Hematopoietic multipotent progenitor cell treated with erythropoietin and hydrocortisone succinate and interleukin-3 and kit ligand, for 4 days (in vitro differentiated cells): ENCODE measurements at places on chromosomes 12 and 14.

- no peak for DNase-seq
Measured at GRCh38 chr12:101552277-101552676, 42.5 kb upstream of the MYBPC1 start.

GRCh38 chr14:96393071-96393691 lies 1.3 kb downstream of the AK7 start:
- peak; percentile 58 for DNase-seq

- DNase-seq, result no peak
Measured at GRCh38 chr12:50397117-50397650, 775 bp upstream of the FAM186A start.

GRCh38 chr14:29035134-29035533 lies 268.5 kb downstream of the FOXG1 start:
- no peak for DNase-seq

DNA sequence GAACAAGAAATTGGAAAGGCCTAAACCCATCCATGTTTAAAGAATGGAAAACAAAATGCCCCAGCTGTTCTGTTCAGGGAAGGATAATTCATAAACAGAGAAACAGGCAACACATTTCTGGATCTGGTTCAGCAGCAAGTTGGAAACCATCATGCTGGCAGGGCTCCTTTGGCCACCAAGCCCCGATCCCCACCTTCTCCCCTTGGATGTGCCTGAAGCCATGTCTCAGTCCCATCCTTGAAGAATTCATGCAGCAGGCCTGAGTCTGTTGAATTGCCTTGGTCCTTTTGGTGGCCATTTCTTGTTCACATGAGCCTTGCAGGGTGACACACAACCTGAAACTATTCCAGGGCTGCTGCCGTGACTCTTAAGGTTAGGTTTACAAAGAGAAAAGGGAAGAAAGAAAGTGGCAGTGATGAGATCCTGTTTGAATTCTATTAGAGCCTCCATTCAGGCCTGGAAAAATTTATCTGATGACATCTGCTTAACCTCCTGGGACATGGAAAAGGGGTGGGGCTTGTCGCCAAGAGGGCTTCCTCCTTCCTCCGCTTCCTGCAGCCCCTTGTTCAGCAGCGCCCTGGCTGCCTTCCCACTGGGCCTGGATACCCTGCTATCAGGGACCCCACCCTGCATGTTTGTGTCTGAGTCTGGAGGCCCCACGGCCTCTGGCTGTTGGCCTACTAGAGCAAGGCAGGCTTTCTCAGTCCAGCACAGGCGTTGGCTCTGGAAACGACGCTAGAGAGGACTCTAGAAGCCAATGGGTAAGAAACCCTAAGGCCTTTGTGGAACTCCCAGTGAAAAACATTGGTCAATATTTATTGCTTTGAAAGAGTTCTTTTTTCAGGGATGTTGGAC lies 341.9 kb downstream of the C12orf75 start:
- DNase-seq, result no peak

- DNase-seq, result peak; percentile 93
Measured at GRCh38 chr12:49868952-49869815, 26.3 kb upstream of the BCDIN3D start.

GRCh38 chr14:64983439-64984310 lies 3.0 kb upstream of the FNTB start:
- DNase-seq, result peak; percentile 86

DNA sequence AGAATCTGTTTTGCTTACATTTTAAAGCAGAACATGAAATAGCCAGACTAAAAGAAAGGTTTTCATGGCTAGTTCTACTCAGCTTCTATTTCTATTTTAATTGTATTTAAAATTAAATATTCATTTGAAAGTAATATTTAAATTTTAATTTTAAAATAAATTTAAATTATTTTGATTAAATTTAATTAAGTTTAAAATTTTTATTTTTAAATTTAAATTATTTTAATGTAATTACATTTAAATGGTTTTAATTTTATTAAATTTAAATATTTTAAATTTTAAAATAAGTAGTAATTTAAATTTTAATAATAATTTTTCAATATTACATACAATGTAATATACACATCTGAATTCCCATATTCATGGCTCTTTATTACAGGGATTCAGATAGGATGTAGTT lies 17.3 kb upstream of the KCNK10 start:
- DNase-seq, result no peak

DNA sequence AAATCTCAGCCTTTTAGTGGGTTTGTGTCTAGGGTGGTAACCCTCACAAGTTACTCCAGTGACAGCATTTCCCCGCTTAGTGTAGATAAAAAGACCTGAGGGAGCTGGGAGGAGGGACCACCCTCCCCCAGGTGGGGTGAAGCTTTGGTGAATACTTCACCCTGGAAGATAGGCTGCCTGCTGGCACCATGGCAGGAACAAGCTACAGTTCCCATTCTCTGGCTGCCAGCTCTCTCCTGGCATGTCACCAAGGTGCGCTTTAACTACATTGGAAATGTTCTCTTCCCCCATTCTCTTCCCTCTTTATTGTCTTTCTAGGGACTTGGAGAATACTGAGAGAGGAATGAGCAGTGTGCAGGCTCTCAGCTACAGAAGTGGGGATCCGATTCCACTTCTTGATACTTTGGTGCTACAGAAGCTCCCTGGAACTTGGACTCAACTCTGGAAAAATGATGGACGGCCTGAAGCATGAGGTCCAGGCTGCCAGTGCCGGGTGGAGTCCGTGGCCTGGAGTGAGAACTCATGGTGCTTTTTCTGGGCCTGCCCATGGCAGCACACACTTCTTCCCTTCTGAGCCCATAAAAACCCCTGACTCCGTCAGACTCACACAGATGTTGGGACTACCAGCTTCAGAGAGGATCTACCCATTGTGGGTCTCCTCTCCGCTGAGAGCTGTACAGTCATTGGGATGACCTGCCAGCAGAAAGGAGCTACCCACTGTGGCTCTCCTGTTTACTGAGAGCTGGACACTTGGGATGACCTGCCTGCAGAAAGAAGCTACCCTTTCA lies 198.0 kb downstream of the ADGRD1 start:
- DNase-seq, result no peak

- DNase-seq, result peak; percentile 70
Measured at GRCh38 chr12:93571925-93572711, at the start of gene SOCS2. Gene SOCS2 (plus strand): TSS chr12:93572675. CDS start chr12:93572898, 223 bp downstream.

DNA sequence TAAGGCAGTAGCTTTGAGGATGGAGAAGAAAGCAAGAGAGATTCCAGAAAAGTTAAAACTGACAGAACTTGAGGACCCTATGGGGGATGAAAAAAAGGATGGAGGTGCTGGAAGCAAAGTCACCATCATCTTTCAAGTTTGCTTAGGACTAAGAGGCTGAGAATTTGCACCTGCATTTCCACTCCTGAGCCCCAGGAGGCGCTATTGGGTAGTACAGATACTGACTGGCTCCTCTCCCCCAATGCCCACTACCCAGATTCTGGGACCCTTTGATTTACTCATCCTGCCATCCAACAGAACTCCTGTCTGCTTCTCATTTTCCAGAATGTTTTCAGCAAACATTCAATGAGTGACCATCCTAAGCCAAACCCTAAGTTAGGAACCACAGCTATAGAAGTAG lies 34.0 kb upstream of the CMKLR1 start:
- no peak for DNase-seq

GRCh38 chr14:100263141-100263540 lies 24.2 kb downstream of the YY1 start:
- no peak for DNase-seq

DNA sequence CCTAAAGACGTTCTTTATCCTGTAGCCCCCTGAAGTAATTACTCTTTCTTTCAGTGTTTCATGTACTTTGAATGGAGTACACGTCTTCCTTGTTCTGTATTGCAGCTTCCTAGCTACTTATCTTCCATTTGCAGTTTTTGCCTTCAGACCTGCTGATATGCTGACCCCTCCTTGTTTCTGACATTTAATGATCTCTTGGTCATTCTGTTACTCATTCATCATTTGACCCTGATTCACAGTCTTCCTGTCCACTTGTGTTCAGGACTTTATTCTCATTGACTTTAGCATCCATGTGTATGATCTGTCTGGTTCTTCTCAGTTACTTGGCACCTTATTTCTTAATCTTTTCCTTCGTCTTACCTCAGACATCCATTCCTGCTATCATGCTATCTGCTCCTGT lies 22.2 kb downstream of the CPSF2 start:
- DNase-seq, result no peak

GRCh38 chr14:68932686-68933085 lies 46.4 kb downstream of the ACTN1 start:
- peak; percentile 53 for DNase-seq

DNA sequence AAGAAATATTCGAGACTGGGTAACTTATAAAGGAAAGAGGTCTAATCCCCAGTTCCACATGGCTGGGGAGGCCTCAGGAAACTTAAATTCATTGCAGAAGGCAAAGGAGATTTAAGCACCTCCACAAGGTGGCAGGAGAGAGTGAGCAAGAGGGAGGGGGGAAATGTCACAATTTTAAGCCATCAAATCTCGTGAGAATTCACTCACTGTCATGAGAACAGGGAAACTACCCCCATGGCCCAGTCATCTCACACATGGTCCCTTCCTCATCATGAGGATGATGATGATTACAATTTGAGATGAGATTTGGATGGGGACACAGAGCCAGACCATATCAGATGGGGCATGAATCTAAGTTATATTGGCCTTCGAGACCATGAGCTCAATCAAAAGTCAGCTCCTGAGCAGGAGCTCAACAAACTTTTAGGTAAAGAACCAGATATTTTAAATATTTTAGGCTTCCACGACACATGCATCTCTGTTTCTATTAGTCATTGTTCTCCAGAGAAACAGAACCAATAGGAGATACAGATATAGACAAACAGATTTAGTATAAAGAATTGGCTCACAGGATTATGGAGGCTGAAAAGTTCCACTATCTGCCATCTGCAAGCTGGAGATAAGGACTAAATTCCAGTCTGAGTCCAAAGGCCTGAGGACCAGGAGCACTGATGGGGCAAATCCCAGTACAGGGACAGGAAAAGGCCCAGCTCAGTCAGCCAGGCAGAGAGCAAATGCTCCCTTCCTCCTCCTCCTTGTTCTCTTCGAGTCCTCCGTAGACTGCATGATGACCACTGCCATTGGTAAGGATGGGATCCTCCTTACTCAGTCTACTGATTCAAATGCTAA lies 24.9 kb downstream of the DGLUCY start:
- peak; percentile 85 for DNase-seq

DNA sequence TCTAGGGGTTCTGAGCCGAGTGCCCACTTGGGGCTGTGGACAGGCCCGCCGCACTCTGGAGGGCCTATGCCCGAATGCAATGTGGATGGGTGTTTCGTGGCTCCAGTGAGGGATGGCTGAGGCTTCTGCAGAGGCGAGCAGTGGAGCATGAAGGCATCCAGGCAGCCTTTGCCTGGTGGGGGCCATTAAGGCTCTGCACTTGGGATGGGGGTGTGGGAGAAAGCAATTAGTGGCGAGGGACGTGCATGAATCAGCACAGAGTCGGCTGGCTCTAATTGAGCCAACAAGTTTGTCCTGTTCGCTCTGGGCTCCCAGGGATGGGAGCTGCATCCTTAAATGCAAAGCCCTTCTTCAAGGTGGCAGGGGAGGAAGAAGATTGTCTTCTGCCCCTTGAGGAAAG lies 346.9 kb upstream of the FKBP4 start:
- DNase-seq, result no peak
